ENCODE measurements at places on chromosomes 1 and 21.
A peak's percentile ranks its signal among the peaks of the same experiment; 100 is the strongest.

GRCh38 chr1:234114648-234115307 is 210.3 kb downstream of the SLC35F3 start:
- peak; percentile 38 for DNase-seq

DNA sequence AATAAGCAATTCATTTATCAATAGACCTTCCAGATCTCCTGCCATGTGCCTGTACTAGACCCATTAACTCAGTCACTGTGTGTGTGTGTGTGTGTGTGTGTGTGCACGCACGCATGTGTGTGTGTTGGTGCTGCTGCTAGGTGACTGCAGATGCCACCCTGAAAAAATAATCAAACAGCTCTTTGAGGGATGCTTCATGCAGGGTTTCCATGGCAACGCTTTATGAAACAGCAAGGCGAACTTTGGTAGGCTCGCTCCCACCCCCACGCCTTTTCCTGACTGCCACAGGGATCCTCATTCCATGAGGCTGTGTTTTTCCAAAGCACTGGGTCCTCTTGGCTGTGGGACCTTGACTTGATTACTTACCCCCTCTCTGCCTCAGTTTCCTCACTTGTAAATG is 94.0 kb downstream of the HMGB4 start:
- DNase-seq, result no peak

DNA sequence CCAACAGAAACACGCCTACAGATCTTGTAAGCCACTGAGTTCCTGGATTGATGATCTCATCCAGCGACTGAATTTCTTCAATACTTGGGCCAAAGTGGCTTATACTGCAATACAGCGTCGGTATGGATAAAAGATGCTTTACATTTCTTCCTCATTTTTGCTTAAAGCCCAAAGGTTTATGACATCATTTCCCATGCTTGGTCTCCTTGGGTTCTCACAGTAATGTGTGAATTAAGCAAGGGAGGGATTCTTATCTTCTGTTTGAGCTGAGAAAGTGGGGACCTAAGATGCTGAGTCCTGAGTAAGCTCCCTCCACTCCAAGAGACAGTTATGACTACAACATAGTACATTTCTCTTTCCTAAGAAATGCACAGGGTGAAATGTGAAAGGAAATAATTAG is 39.5 kb downstream of the LBR start:
- DNase-seq, result no peak

DNA sequence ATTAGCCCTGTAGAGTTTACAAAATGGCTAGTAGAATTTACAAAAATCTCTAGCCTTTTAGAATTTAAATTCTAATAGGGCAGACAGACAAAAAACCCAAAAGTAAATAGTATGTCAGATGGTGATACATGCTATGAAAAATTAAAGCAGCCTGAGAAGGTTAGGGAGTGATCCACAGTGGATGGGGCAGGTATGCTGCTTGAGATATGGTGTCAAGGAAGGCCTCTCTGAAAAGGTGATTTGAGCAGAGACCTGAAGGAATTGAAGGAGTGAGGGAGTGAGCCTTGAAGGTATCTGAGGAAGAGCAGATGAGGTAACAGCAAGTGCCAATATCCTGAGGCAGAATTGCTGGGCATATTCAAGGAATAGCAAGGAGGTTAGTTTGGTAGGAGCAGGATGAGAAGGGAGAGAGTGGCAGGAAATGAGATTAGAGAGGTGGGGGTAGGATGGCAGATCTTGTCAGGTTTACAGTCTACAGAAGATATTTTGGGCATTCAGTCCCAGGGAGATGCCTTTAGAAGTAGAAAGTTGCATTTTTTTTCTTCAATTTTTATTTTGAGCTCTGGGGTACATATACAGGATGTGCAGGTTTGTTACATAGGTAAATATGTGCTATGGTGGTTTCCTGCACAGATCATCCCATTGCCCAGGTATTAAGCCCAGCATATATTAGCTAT is 40.8 kb upstream of the DPH5 start:
- DNase-seq, result no peak

DNA sequence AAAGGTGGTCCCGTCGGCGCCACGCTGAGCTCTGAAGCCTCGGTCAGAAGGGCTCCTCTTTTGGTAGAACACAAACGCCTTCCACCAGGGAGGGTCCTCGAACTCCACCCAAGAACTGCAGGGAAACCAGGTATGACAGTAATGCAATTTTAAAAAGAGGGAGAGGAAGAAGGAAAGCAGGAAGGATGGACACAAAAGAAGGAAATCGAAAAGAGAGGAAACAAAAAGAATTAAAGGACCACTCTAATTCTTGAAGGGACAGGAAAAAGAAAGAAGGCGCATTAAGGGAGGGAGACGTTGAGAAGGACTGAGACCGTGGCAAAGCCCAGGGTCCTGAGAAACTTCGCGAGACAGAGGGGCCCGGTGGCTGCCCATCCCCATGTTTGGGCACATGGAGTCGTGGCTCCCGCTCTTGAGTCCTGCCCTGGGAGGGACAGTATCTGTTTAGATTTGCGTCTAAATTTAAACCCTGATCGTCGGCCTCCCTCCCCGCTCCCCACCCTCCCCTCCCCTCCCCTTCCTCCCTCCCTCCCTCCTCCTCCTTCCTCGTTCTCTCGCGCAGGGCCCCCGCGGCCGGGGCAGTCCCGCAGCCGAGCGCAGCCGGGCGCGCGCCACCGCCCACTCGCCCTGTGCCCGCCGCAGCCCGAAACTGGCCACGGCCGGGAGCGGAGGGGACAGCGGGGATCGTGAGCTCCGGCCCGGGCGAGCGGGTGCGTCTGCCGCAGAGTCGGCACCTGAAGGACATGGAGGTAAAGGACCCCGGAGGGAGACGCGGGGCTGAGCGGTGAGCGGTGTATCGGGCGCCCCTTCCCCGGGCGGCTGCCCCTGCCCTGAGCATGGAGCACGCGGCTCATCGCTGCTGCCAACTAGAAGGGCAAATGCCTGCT is at the start of gene RCSD1:
Gene RCSD1 (plus strand): TSS at position 552 of the 887 bp plus-strand sequence. CDS start 192 bp downstream, at position 744.
- DNase-seq, result peak; percentile 44

DNA sequence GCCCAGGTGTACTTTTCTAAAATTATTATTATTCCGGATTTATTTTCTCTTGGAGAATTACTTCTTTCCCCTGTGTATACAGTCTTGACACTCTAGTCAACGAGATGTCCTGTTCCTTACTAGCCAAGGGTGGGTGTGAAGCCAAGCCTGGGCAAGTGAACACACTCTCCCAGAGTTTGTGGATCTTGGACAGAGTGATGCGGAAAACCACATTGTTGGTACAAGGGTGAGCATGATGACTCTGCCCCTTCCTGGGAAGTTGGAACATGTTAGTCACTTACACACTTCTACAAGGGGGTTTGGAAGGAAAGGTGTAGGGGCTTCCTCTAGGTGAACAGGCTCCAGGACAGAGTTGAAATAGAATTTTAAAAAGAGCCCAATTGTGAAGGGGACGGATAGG is 20.0 kb upstream of the RD3 start:
- no peak for DNase-seq

GRCh38 chr1:27007909-27008582 is 4.6 kb downstream of the TENT5B start:
- no peak for DNase-seq

DNA sequence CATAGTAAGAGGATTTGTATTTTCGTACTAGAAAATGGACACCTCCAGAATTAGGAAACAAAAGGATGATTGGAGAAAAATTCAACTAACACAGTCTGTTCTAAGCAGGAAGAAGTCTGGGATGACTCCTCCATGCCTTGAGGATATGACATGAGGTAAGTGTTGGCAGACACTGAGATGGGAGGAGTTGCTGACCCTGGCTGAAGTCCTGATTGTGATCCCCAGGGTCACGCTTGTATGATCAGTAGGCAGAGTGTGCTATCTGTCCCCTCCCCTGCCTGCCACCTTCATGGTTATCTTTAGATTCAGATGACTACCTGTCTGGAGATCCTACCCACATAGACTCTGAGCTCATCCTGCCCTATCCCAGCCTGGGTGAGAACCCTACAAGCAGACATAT is 249.1 kb downstream of the C1orf94 start:
- DNase-seq, result no peak

DNA sequence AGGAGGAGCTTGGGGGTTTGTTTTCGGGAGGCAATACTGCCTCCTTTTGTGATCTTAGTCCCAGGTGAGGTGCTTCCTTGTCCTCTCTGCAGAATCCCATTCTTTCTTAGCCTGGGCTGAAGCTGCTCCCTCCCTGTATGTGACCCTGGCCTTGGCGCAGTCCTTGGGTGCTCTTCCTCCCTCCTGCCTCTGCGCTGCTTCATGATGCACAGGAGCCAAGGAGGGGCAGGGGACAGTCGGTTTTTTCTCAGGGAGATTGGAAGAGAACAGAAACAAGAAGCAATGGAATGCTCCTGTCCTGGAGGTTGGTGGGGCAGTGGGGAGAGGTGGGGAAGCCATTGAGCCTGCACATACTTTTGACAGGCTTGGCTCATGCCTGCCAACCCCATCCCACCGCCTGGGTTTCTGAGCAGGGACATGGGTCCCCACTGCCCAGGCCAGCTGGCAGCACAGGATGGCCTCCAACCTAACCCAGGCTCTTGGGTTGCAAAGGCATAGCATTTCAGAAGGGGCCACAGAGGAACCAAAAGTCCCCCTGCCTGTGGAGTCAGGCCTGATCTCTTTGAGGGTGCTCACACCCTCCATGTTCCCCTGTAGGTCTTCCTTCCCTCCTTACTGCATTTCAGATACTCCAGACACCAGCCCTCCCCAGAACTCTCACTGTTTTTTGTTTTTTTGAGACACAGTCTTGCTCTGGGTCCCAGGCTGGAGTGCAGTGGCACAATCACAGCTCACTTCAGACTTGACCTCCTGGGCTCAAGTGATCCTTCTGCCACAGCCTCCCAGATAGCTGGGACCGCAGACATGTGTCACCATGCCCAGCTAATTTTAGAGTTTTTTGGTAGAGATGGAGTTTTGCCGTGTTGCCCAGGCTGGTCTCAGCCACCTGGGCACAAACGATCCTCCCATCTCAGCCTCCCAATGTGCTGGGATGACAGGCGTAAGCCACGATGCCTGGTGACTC is 16.1 kb downstream of the IL6R start:
- no peak for DNase-seq

GRCh38 chr1:157090196-157090647 is 9.4 kb downstream of the ETV3L start:
- DNase-seq, result peak; percentile 83
